ENCODE measurements at places on chromosomes 7 and 10. TPM values are rescaled to one million over a fixed set of nuclear protein-coding genes. Genes with fewer than 3 reads are reported as not detected.

- no peaks in the 10 kb centered on the region for H3K4me1 ChIP-seq
- H3K36me3 ChIP-seq: no peaks in the 10 kb centered on the region
- H3K27me3 ChIP-seq: no peaks in the 10 kb centered on the region
- no peak for DNase-seq
- no peak overlapping the region for H3K4me3 ChIP-seq
These were observed 830.4 kb upstream of the COBL start for GRCh38 chr7:52146871-52147634.

- no peak overlapping the region for H3K4me3 ChIP-seq
- H3K36me3 ChIP-seq: no peaks in the 10 kb centered on the region
- no peaks in the 10 kb centered on the region for H3K27me3 ChIP-seq
- no peaks in the 10 kb centered on the region for H3K4me1 ChIP-seq
- H3K27ac ChIP-seq: no peak overlapping the region
- DNase-seq: no peak
These were observed 143.4 kb downstream of the PPP1R3A start for GRCh38 chr7:113775401-113775800.

GRCh38 chr7:137870684-137871083 is 23.9 kb upstream of the DGKI start:
- H3K4me1 ChIP-seq: peaks cover 27% of the 10 kb centered on the region
- peaks cover 17% of the 10 kb centered on the region for H3K36me3 ChIP-seq
- peak overlapping the region; percentile 29 for H3K27ac ChIP-seq
- H3K4me3 ChIP-seq: no peak overlapping the region
- DNase-seq: no peak

DNA sequence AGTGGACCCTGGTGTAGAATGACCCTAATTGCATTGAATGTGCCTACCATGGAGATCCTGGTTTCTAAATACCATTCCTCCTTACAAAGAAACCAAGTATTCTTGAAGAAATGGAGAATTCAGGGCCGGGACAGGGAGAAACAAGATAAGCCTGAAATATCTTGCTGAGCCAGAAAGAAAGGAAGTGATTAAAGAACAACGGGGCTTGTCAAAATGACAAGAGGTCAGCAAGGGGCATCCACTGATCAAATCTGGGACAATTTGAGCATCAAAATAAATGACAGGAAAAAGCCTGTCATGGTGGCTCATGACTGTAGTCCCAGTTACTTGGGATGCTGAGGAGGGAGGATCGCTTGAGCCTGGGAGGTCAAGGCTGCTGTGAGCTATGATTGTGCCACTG is 8.1 kb downstream of the ABHD11 start:
- no peaks in the 10 kb centered on the region for H3K27me3 ChIP-seq
- H3K27ac ChIP-seq: no peak overlapping the region
- no peak for DNase-seq
- H3K4me1 ChIP-seq: no peaks in the 10 kb centered on the region
- no peaks in the 10 kb centered on the region for H3K36me3 ChIP-seq

DNA sequence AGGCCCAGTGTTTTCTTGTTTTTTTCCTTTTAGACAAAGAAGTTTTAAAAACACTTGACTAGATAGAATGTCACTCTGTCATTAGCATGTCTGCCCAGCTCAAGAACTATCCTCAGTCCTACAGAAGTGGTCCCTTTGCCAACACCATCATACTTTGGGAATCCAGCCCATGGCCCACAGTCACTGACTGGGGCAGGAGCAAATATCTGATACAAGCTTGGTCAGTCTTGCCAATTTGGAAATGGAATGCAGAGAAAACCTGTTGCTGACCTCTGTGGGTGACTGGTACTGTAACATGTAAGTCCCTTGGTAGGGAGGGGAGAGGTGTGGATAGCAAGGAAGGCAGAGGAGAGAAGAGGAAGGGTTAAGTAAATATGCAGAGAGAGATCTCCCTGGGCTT is 47.8 kb downstream of the IPMK start:
- H3K27me3 ChIP-seq: no peaks in the 10 kb centered on the region
- DNase-seq: no peak
- H3K4me1 ChIP-seq: no peaks in the 10 kb centered on the region
- H3K4me3 ChIP-seq: no peak overlapping the region
- no peak overlapping the region for H3K27ac ChIP-seq

- DNase-seq: no peak
- no peaks in the 10 kb centered on the region for H3K27me3 ChIP-seq
- H3K4me1 ChIP-seq: peaks cover 26% of the 10 kb centered on the region
- peaks cover 3% of the 10 kb centered on the region for H3K36me3 ChIP-seq
These were observed 86.4 kb downstream of the VPS41 start for GRCh38 chr7:38822549-38822948.

GRCh38 chr10:19204246-19204917 is 155.8 kb downstream of the MALRD1 start:
- no peaks in the 10 kb centered on the region for H3K36me3 ChIP-seq
- H3K27me3 ChIP-seq: no peaks in the 10 kb centered on the region
- H3K4me1 ChIP-seq: no peaks in the 10 kb centered on the region
- H3K27ac ChIP-seq: no peak overlapping the region
- DNase-seq: no peak

DNA sequence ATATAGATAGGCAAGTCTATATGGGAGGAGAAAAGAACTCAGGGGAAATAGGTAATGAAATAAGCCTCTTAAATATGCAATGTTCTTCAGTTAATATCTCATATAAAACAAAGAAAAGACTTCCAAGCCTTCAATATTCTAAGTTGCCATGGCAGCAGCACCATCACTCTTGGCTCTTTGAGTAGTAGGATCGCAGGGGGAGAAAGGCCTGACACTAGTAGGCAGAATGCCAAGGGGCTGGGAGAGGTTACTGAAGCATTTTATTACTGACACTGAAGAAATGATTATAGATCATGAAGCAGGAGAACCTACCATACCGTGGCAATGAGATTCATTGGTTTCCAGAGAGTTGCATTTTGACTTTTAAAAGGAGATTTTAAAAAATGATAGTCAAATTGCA is 193.9 kb downstream of the NXPH1 start:
- no peak overlapping the region for H3K27ac ChIP-seq
- H3K36me3 ChIP-seq: no peaks in the 10 kb centered on the region
- H3K4me3 ChIP-seq: no peak overlapping the region

DNA sequence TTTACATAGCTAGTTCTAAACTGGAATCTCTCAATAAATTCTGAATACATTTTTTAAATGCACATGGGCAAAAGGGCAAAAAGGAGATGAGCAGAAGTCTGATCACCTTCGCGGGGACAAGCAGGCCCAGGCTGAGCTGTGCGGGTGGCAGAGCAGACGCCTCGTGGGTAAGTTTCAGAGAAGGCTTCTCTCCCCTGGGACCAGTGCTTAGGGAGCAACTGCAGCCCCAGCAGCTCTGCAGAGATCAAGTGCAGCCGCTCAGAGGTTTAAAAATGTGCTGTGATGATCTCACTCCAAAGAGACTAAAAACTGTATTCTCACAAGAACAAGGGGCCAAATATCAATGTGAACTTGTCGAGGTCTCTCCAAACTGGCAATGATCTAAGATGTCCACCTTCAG is 264.3 kb upstream of the RNF32 start:
- H3K36me3 ChIP-seq: no peaks in the 10 kb centered on the region
- H3K27me3 ChIP-seq: peaks cover 6% of the 10 kb centered on the region
- no peak overlapping the region for H3K27ac ChIP-seq

DNA sequence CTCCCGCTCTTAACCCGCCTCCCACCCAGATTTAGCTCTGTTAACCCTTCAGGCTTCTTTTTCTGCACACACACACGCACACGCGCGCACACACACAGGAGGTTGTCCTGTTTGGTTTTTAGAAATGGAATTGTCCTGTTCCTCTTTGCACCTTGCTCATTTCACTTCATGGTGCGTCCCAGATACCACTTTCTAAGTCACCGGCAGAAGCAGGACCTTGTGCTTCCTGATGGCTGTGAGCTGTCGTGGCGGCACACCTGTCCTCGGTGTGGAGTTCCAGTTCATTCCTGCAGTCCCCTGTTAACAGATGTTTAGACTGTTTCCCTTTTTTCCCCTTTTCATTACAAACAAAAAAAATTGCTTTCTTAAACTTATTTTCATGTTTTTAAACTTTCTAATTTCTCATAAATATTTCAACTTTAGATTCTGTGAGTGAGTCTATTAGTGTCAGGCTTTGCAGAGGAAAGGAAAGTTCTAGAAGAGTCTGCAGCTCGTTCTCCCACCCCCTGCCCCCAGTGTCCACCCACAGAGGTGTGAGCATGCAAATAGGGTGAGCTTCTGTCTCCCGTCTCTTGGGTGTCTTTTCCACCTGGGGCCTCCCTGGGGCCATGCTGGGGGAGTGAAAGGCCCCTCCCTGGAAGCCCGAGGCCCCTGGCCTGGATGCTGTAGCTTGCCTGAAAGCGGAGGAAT is 85.5 kb downstream of the LHPP start:
- no peaks in the 10 kb centered on the region for H3K36me3 ChIP-seq
- no peak overlapping the region for H3K27ac ChIP-seq
- no peak overlapping the region for H3K4me3 ChIP-seq
- DNase-seq: no peak
- H3K27me3 ChIP-seq: no peaks in the 10 kb centered on the region

GRCh38 chr10:1160561-1161314 is 104.6 kb downstream of the WDR37 start:
- no peaks in the 10 kb centered on the region for H3K36me3 ChIP-seq
- no peaks in the 10 kb centered on the region for H3K27me3 ChIP-seq
- DNase-seq: no peak
- no peaks in the 10 kb centered on the region for H3K4me1 ChIP-seq
- no peak overlapping the region for H3K27ac ChIP-seq
- no peak overlapping the region for H3K4me3 ChIP-seq

DNA sequence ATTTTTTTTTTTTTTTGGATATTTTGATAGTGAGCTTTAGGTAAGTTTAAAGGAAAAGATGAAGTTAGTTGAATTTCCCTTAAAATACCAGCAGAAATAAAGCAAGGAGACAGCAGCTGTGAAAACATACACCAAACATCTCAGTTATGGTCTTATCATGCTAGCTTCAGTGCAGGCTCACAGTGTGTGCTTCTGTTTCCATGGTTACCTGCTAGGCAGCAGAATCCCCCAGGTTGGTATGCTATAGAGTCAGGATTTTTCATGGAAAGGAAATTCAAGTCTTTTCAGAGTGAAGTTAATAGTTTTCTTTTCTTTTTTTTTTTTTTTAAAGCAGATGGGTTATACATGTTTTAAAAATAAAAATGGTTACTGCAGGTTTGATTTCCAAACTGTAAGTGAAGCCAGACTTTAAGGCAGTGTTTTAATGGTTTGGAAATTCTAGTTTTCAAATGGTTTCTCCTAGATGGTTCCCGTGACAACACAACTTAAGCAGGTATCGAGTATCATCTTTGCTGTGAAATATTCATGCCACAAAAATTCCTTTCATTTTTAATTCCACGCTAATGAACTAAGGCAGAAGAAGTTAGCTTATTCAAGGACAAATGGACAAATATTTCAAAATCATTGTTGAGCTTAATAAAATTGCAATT is 230.9 kb downstream of the BICC1 start:
- no peak overlapping the region for H3K4me3 ChIP-seq
- no peaks in the 10 kb centered on the region for H3K4me1 ChIP-seq
- H3K27me3 ChIP-seq: no peaks in the 10 kb centered on the region
- H3K36me3 ChIP-seq: no peaks in the 10 kb centered on the region
- no peak for DNase-seq

DNA sequence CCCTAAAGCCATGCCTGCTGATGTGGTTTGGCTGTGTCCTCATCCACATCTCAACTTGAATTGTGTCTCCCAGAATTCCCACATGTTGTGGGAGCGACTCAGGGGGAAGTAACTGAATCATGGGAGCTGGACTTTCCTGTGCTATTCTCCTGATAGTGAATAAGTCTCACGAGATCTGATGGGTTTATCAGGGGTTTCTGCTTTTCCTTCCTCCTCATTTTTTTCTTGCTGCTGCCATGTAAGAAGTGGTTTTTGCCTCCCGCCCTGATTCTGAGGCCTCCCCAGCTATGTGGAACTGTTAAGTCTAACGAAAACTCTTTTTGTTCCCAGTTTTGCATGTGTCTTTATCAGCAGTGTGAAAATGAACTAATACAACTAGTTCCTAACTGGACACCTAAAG is 11.8 kb downstream of the MACROH2A2 start:
- no peaks in the 10 kb centered on the region for H3K27me3 ChIP-seq
- H3K4me1 ChIP-seq: no peaks in the 10 kb centered on the region
- H3K4me3 ChIP-seq: no peak overlapping the region
- H3K36me3 ChIP-seq: no peaks in the 10 kb centered on the region
- H3K27ac ChIP-seq: no peak overlapping the region

The CNNM1 gene
- total RNA-seq: 0.68 TPM

The PTPRZ1 gene
- 11.7 TPM for total RNA-seq

DNA sequence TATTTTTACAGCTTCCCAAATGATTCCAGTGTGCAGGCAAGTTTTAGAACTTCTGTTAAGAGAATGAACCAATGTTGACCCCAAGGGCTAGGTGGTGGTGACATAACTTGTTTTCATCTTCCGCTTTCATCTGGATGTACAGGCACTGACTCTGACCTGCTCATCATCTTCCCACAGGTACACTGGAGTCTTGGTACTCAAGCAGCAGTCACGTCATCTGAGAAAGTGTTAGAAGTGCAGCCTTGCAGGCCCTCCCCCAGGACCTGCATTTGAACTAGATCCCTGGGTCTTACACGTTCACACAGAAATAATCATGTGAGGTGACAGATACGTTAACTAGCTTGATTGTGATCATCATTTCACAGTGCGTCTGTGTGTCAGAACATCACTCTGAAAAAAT is 212.2 kb downstream of the CELF2 start:
- H3K27ac ChIP-seq: no peak overlapping the region
- peaks cover 10% of the 10 kb centered on the region for H3K4me1 ChIP-seq
- no peaks in the 10 kb centered on the region for H3K36me3 ChIP-seq
- no peaks in the 10 kb centered on the region for H3K27me3 ChIP-seq
- H3K4me3 ChIP-seq: no peak overlapping the region

- H3K27me3 ChIP-seq: no peaks in the 10 kb centered on the region
- no peak overlapping the region for H3K27ac ChIP-seq
- no peaks in the 10 kb centered on the region for H3K36me3 ChIP-seq
- DNase-seq: no peak
These were observed 25.4 kb upstream of the MRC1 start for GRCh38 chr10:17783751-17784150.

GRCh38 chr7:108637049-108637621 is 67.5 kb downstream of the DNAJB9 start:
- H3K27me3 ChIP-seq: no peaks in the 10 kb centered on the region
- no peak overlapping the region for H3K4me3 ChIP-seq
- H3K27ac ChIP-seq: no peak overlapping the region
- no peaks in the 10 kb centered on the region for H3K36me3 ChIP-seq
- no peak for DNase-seq

- no peaks in the 10 kb centered on the region for H3K4me1 ChIP-seq
- no peaks in the 10 kb centered on the region for H3K36me3 ChIP-seq
- no peaks in the 10 kb centered on the region for H3K27me3 ChIP-seq
- no peak overlapping the region for H3K4me3 ChIP-seq
These were observed 92.0 kb downstream of the LSMEM1 start for GRCh38 chr7:112572669-112573301.

- H3K4me3 ChIP-seq: no peak overlapping the region
- no peak for DNase-seq
- H3K27me3 ChIP-seq: no peaks in the 10 kb centered on the region
- H3K36me3 ChIP-seq: no peaks in the 10 kb centered on the region
- peaks cover 33% of the 10 kb centered on the region for H3K4me1 ChIP-seq
These were observed 141.4 kb downstream of the VTI1A start for GRCh38 chr10:112588225-112588990.
